ENCODE measurements at places on chromosomes 13 and 19.

DNA sequence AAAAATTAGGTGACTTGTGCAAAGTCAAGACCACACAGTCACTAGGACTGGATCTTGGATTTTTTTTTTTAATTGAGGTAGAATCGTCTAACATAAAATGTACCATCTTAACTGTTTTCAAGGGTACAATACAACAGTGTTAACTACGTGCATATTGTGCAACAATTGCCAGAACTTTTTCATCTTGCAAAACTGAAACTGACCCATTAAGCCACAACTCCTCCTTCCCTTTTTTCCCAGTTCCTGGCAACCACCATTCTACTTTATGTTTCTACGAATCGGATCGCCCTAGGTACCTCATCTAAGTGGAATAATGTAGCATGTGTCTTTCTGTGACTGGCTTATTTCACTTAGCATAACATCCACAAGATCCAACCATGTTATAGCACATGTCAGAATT lies 37.5 kb upstream of the POMP start:
- no peak for DNase-seq

DNA sequence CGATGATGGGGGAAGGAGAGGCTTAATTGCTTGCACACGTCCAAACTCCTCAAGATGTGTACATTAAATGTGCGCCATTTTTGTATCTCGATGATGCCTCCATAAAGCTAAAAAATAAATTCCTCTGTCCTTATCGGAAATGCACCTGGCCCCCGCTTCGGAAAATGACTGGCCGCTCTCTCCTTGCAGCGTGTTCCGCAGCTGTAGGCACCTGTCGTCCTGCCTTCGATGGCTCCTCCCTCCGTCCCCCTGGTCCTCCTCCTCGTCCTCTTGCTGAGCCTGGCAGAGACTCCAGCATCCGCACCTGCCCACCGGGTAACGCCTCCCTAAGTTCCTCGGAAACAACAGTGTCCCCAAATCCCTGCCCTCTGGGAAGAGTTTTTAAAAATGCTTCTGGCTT lies 1.1 kb downstream of the GALP start:
- DNase-seq = no peak

DNA sequence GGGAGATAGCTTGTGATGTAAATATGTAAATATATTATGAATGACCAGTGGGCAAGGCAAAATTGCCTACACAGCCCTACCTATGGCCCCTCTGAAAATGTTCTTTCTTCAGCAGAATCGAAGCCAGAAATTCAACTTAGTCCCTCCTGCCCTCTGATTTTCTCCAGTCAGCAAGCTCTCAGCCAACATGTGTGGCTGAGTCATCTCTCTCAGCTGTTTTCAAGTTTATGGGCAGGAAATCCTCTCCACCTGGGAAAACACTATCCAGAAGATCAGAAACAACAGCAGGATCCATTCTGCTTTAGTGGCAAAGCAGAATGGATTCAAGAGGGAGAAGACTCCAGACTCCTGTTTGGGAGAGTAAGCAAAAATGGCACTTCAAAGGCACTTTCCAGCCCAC lies 8.9 kb upstream of the ZNF527 start:
- no peak for DNase-seq

GRCh38 chr13:40697711-40698110 lies 31.3 kb upstream of the FOXO1 start:
- DNase-seq = no peak

GRCh38 chr13:113551081-113552000 lies 33.2 kb upstream of the TFDP1 start:
- DNase-seq = no peak

DNA sequence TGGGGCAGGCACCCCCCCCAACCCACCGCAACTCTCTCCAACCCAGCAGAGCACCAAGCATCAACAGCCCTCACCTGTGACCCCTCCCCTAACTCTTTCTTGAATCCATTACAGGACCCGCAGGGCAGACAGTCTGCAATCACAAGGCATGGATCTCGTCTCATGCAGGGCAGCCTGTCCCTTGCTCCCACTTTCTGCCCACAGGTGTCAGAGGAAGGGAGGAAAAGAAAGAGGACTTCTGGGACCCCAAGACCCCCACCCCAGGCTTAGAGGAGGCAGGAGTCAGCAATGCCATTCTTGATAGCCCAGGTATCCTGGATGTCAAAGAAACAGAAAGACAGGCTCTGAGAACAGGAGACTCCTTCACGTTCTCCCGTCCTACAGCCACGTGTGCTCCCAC lies 47.4 kb upstream of the TUBGCP3 start:
- DNase-seq = no peak

GRCh38 chr19:3178973-3179738 lies 587 bp downstream of the S1PR4 start:
- no peak for DNase-seq

DNA sequence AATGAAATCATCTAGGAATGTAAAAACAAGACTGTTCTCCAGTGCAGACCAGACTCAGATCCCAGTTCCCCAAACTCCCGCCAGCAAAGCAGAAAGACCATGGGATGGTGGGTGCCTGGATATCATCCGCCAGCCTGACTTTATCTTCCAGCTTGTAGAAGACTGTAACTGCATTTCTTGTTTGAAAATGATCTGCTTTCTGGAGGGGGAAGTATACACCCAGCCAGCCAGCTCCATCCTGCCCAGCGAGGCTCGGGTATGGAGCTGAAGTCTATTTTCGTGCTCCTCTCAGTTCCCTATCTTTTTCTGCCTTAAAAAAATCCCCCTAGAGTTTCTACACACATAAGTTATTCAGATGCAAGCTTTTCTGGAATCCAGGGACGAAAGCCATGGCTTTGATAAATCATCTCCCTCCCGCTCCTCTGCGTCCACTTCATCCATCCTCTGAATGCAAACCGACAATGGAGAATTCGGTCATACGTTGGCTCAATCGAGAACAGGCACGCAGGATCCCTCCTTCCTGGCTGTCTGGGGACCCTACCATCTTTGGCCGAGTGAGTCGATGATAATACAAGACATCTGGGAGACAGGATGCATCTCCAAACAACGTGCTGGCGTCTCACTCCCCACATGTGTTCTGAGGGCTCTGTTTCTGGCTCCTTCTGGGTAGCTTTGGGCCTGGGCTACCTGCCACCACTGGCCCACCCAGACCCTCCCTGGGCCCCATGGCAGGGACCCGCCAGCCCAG lies 31.2 kb downstream of the CEBPG start:
- DNase-seq = no peak

- no peak for DNase-seq
These were observed 110.2 kb downstream of the STOML3 start for GRCh38 chr13:38880397-38880796.

DNA sequence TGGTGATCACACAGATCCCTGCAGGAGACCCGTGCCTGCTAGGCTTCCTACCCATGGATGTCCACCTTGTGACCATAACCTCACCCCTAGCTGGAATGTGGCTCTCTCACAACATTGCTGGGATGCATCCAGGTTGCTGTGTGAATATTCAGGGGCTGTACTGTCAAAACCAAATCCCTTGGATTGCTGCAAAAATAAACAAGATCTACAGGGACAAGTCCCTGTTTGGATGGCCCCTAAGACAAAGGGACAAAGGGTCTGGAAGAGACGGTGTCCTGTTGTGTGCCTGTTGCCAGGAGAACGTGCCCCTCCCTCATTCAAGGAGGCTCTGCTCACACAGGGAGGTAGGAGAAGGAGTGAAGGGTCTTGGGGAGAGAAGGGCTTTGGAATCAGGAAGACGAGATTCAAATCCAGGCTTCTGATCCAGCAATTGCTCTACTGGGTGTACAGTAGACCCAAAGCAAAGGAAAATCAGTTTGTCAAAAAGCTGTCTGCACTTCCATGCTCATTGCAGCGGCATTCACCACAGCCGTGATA lies 89.2 kb upstream of the WASF3 start:
- DNase-seq = no peak

DNA sequence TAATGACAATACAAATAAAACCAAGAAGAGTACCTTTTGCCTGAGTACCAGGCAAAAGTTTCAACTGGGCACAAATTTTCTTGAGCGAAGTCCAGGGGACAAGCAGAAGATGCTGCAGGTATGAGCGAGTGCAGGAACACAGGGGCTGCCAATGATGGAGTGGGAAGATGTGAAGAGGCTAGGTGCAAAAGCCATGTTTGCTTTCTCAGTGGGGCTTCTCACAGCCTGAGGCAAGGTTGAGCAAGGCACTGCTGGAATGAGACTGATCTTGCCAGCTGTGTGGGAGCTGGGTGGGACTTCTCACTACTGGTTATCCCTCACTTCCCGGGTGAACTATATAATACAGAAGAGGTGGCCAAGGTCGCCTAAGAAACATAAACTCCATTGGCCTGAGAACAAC lies 1200.7 kb downstream of the SLITRK1 start:
- no peak for DNase-seq

- no peak for DNase-seq
These were observed 149.7 kb downstream of the KATNAL1 start for GRCh38 chr13:30157616-30157993.

- peak; percentile 83 for DNase-seq
These were observed at the start of gene ZNF175 for GRCh38 chr19:51570962-51571575. Gene ZNF175 (plus strand): TSS chr19:51571283. CDS start chr19:51573330, 2,047 bp downstream.

DNA sequence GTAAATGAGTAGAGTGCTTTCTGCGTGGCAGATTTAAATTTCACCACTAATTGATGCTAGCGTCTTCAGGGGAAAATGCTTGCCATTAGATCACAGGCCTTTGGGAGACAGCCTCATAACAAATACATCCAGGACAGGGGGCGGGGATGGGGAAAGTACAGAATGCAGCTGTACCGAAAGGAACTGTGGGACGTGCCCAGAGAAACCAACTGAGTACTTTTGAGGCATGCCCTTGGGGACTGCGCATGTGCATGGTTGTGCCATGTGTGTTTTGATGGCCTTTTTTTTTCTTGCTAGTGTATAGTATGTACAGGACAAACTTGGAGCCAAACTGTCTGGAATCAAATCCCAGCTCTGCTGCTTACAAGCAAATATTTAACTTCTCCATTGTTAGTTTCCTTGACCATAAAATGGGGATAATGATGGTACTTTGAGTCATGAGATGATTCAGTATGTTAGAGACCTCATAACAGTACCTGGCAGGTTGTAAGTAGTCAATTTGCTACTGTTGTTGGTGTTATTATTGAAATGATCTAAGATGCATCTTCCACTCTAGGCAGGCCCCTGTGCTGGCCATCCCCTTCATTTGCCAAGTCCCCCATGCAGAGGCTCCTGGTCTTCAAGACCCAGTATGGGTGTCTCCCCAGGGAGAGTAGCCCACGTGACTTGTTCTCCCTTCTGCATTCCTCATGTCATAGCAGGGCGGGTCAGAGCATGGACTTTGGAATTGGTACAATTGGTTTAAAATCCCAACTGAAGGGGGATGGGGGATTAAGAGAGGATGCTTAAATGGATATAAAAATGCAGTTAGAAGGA lies 68.3 kb upstream of the NPAS1 start:
- DNase-seq = no peak

DNA sequence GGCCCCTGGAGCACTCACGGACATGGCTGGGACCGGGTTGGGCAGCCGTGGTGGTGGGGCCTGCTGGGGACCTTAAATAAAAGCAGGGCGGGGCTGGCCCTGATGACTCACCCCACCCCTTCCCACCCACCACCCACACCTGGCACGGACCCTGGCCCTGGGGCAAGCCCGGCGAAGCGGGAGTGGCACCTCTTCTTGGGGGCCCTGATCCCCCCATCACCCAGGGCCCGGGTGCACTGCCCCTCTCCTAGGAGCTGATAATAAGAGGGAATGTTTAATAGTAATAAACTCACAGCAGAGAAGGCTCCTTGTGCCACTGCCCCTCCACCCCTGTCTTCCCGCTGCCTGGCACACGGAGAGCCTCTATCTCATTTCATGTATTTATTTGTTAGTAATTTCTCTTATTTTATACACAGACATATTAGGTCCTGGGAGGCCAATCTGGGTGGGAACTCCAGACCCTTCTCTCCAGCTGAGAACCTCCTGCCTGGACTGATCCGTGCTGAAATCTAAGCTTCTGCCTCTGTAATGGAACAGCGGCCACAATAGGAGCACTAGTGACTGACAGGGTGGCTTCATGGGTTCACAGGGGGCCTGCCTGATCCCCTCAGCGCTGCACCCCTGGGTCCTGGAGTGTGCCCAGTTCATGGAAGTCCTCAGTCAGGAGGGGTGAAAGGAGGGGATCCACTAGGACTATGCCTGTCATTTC lies at the start of gene LGALS7:
TSS of gene LGALS7 (minus strand) at position 49 of the 709 bp plus-strand sequence. CDS start at position 24, 25 bp downstream.
- no peak for DNase-seq

GRCh38 chr19:10685210-10685609 lies 16.0 kb upstream of the QTRT1 start:
- DNase-seq = no peak

GRCh38 chr19:31962561-31962996 lies 382.8 kb upstream of the ZNF507 start:
- no peak for DNase-seq

DNA sequence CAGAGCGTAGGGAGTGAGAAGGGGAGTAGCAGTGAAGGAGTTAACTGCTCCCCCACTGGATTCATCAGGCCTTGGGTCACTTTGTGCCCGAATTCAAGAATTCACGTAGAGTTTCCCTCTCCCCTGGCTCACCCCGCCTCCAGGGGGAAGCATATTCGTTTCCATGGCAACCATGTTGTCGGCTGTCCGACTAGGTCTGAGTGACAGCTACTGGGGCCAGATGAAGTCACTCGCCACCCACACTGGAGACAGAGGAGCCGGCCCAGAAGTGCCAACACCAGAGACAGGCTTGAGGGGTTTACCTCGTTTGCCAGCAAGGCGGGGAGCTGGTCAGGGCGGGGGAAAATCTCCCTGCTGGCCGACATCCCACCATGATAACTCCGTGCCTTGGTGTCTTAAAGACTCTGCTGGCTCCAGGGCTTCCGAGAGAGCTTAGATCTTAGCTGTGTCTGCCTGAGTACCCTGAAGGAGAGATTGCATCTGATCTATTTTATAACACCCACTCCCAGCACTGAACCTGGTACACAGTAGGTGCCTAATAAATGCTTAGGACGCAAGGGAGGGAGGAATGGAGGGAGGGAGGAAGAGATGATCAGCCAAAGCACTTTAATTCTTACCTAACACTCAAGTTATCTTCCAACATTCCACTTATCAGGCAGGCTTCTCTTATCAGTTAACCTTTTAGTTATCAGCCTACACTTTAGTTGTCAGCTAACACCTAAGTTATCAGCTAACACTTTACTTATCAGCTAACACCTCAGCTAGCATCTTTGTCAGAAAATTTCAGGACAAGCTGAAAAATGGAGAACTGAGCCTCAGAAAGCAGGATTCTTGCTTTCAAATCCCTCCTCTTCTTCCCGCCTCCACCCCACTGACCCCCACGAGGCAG lies 57.2 kb upstream of the ZNRF4 start:
- no peak for DNase-seq

All from AG09309 (cell line).